ENCODE measurements at places on chromosomes 5 and 9. TPM values are rescaled to one million over a fixed set of nuclear protein-coding genes. Genes with fewer than 3 reads are reported as not detected.

DNA sequence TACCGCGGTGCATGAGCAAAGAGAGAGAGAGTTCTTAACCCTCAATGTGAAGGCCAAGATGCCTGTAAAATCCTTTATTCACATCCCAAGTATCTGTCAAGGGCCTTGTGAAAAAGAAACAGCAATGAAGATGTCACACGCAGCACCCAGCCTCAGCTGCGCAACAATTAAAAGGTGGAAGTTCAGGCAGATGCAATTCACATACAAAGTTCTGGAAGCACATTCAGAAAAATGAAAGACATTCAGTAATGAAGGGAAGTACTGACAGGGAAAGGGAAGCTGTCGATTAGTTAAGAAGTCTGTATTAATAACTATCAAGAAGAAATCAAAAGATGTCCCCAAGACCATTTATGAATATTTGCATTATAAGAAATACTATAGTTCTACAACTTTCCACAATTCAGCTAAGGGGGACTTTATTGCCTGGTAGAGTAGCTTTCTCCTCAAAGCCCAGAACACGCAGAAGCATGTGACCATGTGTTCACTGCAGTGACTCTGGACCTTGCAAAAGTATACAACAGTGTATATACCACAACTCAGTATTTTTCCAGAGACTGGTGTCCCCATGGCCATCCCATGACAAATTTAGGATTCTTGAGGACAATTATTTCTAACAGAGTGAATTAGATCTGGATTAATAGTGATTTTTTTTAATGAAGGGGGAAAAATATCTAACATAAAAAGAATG lies 137.5 kb downstream of the CDK5RAP2 start:
- no peak for DNase-seq

Gene AFAP1L1
- 0.21 TPM for total RNA-seq

DNA sequence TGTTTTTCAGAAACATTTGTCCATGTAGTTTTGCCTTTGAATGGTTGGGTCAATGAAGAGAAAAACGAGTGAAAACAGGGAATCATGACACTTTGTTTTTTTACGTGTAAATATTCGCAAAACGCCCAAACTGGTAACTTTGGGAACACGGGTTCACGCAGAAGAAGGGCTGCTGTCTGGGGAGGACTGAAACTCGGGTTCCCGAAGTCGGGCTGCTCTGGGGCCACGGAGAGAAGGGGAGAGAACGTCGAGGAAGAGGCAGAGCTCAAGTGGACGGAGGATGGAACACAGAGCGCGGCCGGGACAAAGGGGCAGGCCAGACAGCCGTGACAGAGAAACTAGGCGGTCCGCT lies 478 bp upstream of the SETD9 start:
- no peak for DNase-seq

DNA sequence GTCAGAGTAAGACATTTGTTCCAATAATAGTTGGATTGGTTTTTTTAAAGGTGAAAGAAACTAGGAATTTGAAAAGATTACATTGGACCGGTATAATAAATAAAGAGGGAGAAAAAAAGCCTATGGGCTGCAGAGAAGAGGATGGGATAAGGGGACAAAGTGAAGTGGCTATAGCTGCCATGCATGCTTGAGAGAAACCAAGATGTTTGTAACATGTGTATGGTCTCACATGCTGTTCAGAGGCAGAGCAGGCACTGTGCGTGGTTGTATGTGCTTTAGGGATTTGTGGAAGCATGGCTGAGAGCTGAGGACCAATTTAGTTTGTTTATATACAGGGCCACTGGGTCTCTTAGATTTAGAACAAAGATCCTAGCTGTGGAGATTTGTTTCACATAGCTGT lies 32.7 kb downstream of the LNPEP start:
- DNase-seq = peak; percentile 39

- DNase-seq = peak; percentile 71
Measured at GRCh38 chr5:6772886-6773285, 59.7 kb downstream of the TENT4A start.

GRCh38 chr5:167880420-167880819 lies 411.0 kb upstream of the WWC1 start:
- no peak for DNase-seq

Gene ZNF879
- 3.6 TPM for total RNA-seq

Gene ELL2
- 12.0 TPM for total RNA-seq

Data from A673 (cell line).